ENCODE measurements at places on chromosomes 1 and 21.

- no peak for DNase-seq
Observed at GRCh38 chr21:37878946-37879660, 37.2 kb downstream of the KCNJ6 start.

GRCh38 chr1:93322349-93322748 lies 23.4 kb upstream of the DR1 start:
- DNase-seq, result no peak

GRCh38 chr21:26847002-26847401 lies 1.8 kb upstream of the ADAMTS1 start:
- no peak for DNase-seq

DNA sequence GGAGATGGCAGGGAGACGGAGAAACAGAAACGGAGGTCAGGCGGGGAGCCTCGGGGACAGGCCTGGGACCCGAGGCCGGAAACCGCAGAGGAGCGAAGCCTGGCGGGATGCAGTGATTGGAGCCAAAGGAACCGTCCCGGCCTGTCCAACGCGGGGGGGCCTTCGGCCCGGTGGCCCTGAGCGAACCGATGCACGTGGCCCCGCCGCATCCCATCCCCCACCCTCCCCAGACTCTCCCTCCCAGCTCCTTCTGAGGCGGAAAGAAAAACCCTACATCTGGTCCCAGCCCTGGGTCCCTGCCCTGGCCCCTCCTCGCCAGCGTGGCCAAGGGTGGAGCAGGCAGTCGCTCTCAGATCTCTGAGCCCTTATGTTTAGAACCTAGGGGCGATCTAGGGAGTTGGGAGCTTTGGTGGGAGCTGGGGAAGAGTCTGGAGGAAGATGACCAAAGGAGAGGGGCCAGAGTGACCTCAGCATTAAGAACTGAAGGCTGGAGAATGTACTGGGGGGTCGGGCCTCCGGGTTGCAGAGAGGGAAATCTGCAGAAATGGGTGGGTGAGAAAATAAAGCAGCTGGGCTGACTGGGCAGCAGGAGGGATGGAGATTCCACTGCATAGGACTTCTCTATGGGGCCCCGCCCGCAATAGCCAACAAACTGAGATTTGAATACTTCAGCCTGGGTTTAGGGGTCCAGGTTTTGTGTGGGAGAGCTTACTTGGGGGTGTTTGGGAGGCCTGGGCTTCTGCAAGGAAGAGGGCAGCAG lies 1.5 kb upstream of the CRABP2 start:
- DNase-seq, result no peak

DNA sequence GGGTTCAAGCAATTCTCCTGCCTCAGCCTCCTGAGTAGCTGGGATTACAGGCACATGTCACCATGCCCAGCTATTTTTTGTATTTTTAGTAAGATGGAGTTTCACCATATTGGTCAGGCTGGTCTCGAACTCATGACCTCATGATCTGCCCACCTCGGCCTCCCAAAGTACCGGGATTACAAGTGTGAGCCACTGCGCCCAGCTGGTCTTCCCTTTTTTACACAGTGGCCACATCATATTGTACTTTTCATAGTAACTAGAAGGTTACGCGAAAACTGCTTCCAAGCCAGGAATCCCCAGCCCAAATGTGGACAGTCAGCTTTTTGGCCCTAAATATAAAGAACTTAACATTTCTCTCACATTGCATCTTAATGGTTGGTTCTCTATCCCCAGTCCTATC lies 4.2 kb downstream of the VASH2 start:
- no peak for DNase-seq

DNA sequence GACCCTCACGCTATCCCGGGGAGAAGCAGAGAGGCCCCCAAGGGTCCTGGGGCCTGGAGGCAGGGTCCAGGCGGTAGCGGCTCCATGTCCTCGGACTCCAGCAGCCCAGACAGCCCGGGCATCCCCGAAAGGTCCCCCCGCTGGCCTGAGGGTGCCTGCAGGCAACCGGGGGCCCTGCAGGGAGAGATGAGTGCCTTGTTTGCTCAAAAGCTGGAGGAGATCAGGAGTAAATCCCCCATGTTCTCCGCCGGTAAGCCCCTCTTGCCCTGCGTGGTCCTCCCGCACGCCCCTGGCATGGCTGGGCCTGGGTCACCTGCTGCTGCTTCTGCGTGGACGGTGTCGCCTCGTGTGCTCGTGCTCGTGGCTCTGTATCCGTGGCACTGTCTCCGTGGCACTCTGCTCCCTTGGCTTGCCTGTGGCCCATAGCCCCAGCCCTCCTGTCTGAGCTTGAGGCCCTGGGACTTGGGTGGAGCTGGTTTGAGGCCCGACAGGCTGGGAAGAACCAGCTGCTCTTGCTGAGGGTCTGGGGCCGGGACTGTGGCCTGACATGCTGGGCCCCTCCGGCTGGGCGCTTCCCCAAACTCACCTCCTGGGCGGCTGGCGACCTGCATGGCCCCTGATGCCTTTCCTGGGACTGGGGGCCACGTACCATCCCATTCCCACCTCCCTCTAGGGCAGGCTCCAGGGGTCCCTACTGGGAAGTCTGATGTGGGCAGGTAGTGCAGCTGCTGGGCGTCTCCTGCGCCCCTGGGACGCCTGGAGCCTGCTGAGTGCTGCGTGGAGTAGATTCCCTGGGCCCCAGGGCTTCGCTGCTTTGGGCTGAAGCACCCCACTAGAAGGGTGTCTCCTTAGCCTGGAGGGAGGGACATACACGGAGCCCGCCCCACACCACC lies 23.5 kb downstream of the PANK4 start:
- DNase-seq, result no peak

DNA sequence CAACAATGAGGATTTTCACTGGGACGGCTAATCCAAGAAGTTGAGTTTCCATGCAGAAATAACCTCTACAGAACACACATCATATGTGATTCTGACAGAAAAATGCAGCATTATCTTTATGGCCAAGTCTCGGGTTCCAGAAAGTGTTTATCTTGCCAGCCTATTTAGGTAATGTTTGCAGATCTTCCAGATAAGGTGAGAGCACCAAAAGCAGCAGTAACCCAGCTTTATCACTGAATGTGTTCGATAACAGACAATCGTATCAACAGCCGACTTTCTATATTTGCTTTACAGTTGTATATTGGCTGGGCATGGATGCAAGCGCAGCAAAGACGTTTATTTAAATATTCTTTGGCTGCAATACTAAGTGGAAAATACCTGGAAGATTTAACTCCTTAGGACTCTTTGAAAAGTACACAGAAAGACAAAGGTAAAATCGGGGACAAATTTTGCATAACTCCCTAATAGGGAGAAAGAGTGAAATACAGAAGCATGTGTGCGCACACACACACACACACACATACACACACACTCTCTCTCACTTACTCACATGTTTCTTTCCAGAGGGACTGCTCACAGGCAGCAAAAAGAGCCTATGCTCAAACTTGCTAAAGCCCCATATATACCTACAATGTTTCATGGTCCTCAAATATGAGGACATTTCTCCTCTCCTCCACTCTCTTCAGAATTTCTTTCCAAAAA lies 3.0 kb upstream of the CTSK start:
- no peak for DNase-seq

DNA sequence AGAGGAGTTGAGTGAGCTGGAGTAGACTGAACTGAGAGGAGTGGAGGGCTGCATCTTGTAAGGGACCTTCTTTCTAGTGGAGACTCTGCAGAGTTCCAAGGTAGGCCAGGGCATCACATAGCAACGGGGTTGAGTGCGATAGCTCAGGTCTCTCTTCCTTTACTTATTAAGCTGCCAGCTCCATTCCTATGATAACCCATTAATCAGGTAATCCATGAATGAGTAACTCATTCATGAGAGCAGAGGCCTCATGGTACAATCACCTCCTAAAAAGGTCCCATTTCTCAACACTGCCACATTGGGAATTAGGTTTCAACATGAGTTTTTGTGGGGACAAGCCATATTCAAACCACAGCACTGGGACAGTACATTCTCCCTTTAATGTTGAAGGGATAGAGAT lies 21.3 kb downstream of the VN1R5 start:
- no peak for DNase-seq

- DNase-seq, result no peak
Observed at GRCh38 chr1:200128944-200129879, 101.7 kb downstream of the NR5A2 start.

- DNase-seq, result no peak
Observed at GRCh38 chr1:27622828-27623227, 12.2 kb downstream of the FGR start.

DNA sequence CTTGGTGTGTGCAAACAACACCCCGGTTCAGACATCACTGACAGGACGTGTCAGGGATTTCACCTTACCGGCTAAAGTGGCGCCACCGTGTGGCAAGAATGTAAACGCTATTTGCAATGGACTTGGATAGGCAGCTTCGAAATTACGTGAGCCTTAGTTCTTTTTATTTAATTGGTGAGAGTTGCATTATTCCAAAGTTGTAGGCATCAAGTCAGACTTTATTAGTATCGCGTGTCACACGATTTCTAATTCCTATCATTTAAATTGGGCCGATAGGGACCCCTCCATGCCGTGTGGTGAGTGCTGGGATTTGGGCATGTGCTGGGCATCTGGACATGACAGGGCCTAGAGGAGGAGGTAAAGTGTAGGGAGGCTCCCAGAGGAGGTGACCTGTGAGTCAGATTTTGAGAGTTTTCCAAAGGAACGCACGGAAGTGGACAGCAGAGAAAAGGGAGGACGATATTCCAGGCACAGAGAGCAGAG lies 14.5 kb upstream of the CPT2 start:
- DNase-seq, result peak; percentile 54

DNA sequence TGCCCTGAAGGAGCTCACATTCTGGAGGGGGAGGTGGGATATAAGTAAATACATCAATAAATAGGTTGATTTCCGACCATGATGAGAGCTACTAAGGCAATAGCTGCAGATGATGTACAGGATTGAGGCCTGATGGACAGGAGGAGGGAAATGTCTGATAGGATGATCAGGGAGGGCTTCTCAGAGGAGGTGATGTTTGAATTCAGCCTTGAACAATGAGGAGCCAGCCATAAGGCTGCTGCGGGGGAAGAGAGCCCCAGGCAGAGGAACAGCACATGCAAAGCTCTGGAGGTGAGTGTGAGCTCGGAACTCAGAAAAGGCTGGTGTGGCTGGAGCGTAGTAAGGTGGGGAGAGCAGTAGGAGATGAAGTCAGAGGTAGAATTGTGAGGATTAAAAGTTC lies 411.7 kb downstream of the PTPRU start:
- no peak for DNase-seq

- DNase-seq, result no peak
Observed at GRCh38 chr1:206589206-206589605, 23.1 kb downstream of the EIF2D start.

DNA sequence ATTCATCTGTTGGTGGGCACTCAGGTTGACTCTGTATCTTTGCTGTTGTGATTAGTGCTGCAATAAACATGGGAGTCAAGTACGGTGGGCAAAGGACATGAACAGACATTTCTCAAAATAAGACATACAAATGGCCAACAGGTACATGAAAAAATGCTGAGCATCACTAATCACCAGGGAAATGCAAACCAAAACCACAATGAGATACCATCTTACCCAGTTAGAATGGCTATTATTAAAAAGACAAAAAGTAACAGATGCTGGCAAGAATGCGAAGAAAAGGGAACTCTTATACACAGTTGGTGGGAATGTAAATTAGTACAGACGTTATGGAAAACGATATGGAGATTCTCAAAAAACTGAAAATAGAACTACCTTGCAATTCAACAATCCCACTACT lies 98.9 kb downstream of the TMEM53 start:
- DNase-seq, result no peak

DNA sequence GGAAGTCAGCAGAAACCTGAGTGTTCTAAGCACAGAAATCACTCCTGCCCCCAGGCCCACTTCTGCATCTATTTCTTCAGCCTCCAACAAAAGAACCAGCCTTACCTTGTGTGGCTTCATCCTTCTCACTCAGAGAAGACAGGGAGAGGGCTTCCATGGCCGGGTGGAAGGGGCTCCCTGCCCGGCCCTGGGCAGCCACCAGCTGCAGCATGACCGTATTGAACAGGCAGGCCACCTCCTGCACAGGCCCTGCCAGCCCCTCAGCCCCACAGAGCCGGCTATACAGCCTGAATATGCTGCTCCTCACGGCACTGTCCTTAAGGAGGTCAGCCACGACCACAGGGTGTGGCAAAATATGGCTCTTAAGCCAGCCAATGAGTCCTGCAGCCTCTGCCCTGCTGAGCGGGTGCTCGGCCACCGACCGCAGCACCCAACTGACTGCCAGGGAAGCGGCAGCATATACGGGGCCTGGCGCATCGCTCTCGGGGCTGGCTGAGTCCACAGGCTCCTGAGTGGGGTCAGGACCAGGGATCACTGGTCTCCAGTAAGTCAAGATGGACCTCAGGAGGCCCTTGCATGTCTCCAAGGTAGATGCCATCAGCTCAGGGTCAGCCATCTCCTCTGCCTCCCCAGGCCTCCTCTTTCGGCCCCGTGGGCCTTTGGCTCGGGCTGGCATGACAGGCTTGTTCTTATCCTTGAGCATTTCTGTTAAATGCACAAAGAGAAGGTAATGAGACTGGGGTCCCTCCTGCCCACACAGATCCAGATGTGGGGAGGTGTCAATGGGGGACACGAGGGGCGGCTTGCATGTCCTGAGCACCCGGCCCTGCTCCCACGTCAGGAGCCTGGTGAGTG lies 17.9 kb downstream of the MRAP start:
- no peak for DNase-seq

DNA sequence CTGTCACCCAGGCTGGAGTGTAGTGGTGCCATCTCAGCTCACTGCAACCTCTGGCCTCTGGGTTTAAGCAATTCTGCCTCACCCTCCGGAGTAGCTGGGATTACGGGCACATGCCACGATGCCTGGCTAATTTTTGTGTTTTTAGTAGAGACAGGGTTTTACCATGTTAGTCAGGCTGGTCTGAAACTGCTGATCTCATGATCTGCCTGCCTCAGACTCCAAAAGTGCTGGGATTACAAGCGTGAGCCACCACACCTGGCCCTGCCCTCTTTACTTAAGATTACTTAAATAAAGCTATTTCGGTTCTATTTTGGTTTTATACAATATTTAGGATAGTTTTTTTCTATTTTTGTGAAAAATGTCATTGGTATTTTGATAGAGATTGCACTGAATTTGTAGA lies 15.3 kb upstream of the KCTD3 start:
- no peak for DNase-seq

DNA sequence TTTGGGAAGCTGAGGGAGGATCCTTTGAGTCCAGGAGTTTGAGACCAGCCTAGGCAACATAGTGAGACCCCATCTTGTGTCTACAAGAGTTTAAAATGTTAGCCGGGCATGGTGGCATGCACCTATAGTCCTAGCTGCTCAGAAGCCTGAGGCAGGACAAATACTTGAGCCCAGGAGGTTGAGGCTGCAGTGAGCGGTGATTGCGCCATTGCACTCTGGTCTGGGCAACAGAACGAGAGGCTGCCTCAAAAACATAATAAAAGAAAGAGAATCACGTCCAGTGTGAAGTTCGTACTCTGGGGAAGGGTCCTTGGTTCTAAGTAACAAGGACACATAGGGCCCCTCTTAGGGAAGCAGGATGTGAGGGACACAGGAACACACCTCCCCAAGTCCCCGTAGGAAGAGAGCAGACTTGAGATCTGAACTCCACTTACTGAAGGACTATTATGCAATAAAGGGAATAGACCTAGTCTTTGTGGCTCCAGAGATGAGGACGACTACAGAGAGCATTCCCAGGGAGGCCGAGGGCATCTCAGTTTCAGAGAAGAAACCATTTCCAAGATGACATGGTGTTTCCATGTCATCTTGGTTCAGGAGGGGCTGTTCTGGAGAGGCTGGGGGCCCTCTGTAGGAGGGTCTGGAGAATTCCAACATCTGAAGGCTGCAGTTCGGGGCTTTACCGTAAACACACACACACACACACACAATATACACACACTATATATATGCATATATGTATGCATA lies 10.8 kb upstream of the ENO1 start:
- no peak for DNase-seq
